T-cell (primary cell): ENCODE measurements at places on chromosomes 6 and 20. TPM values are rescaled to one million over a fixed set of nuclear protein-coding genes. Genes with fewer than 3 reads are reported as not detected.

- no peak for DNase-seq
Observed at GRCh38 chr6:89970609-89971337, 76.5 kb downstream of the GJA10 start.

DNA sequence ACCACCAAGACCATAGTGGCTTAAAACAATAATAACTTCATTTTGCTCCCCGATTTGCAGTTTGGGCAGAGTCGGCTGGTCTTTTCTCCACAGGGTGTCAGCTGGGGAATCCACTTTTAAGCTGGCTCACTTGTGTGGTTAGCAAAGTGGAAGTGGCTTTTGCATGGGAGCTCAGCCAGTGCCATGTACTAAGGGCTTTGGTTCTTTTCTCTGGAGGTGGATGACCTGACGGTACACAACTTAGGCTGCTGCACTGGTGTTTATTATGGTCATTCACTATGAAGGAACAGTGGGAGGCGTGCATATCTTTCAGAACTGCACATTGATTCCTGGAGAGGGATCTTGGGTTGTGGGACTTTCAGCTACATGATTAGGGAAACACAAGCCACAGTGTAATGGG is 141.0 kb downstream of the OR2B2 start:
- no peak for DNase-seq

- DNase-seq, result no peak
Observed at GRCh38 chr6:126955621-126956020, 162.8 kb upstream of the RSPO3 start.

DNA sequence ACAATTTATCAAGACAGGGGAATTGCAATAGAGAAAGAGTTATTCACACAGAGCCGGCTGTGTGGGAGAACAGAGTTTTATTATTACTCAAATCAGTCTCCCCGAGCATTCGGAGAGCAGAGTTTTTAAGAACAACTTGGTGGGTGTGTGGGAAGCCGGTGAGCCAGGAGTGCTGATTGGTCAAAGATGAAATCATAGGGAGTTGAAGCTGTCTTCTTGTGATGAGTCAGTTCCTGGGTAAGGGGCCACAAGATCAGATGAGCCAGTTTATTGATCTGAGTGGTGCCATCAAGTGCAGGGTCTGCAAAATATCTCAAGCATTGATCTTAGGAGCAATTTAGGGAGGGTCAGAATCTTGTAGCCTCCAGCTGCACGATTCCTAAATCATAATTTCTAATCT is 50.0 kb upstream of the ECI2 start:
- DNase-seq, result no peak

GRCh38 chr6:169302255-169302654 is 48.6 kb upstream of the THBS2 start:
- no peak for DNase-seq

GRCh38 chr6:115467726-115468125 is 593.0 kb downstream of the FRK start:
- DNase-seq, result no peak

- DNase-seq, result no peak
Observed at GRCh38 chr6:158329531-158329930, 17.3 kb downstream of the TULP4 start.

- DNase-seq, result no peak
Observed at GRCh38 chr6:73006146-73006545, 219.2 kb downstream of the KHDC1L start.

DNA sequence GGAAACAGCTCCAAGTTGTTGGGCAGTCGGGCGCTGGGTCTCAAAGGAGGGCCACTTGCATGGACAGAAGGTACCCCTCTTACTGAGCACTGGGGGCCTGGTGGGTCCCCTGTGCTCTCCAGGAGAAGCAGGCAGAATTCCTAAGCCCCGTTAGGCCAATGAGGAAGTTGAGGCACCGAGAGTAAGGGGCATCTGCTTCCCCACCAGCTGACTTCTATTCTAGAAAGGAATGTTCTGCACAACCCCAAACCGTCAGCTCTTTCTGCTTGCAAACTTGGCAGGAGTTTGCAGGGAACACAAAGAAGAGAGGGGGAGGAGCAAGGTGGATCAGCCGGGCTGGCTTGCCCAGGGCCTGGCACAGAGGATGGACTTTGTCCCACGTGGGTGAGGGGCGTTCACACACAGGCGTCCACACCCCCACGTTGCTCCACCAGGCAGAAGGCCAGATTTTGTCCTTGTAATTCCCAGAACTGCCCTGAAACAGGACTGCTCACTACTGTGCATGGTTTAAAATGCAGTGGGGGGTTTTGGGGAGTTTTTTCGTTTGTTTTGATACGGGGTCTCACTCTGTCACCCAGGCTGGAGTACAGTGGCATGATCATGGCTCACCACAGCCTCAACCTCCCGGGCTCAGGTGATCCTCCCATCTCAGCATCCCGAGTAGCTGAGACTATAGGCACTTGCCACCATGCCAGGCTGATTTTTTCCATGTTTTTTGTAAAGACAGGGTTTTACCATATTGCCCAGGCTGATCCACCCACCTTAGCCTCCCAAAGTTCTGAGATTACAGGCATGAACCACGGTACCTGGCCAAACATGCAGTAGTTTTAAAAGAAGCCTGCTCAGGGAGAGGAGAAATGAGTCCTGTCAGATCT is 93.3 kb downstream of the SNX5 start:
- DNase-seq, result no peak

- DNase-seq, result no peak
Observed at GRCh38 chr20:17407550-17407949, 123.6 kb downstream of the BFSP1 start.

DNA sequence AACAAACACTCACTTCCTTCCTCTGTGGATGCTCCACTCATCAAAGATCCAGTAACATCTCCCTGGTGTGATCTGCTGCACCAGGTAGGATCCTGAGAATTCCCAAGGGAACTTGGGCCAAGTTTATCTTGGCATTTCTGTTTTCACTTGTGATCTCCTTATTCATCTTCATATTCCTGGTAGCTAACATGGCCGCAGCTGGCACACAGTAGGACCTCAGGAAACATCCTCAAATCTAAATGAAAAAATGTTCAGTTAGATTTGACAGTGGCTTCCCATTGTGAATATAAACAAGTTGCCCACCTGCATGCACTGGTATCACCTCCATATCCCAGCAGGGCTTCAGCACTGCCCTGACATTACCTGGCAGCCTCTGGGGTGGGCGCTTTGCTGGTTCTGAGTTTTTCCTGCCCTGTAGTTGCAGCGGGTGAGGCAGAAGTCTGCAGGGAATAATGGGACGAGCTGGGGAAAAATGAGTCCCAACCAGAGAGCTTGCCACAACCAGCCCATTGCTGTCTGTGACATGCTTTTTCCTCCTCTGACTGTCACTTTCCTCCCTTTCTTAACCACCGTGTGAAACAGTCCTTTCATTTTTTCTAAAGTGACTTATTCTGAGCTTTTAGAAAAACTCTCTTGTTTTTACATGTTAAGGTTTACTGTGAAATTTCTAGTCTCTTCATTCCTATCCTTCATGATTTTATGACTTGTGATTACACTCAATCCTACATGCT is 9.4 kb upstream of the DSTN start:
- DNase-seq, result no peak

DNA sequence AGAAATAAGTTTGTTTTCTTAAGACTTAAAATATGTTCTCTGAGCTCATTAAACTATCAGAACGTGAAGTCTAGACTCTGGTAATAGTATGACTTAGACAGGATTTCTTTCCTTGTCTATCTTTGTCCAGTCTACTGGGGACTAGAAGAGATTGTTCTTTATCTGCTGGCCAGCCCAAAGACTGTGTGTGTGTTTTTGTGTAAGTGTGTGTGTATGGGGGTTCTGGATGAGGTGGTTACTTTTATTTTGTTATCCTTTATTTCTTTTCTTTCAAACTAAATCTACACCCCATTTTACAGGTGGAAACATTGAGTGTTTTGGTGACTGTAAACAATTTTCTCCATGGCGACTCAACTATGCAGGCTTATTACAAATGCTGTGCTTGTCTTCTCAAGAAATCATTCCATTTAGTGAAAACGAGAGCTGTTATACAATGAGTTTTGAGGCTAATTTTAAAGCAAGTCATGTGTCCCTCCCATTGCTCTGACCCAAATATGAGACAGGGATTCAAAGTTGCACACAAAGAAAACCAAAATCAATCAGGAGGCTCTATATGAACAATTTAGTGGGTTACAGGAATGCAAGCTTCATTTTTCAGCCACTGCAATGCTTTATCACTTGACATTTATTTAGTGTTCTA is 97.6 kb downstream of the ELOVL5 start:
- no peak for DNase-seq

Gene PGBD1
- total RNA-seq, result 2.0 TPM

Gene SPATA25
- 3.6 TPM for total RNA-seq

Gene NOX3
- not detected for total RNA-seq

Gene TREML2
- 5.8 TPM for total RNA-seq

Gene MCM8
- 7.3 TPM for total RNA-seq

Gene PRDM13
- not detected for total RNA-seq

Gene LY6G6D
- not detected for total RNA-seq

Gene STMND1
- total RNA-seq, result not detected

Gene SIRPB2
- total RNA-seq, result not detected

Gene EFCAB8
- 1.3 TPM for total RNA-seq

Gene NKX2-2
- not detected for total RNA-seq

Gene TMEM242
- total RNA-seq, result 12.6 TPM

Gene PTCRA
- total RNA-seq, result not detected

Gene STX11
- 10.7 TPM for total RNA-seq

Gene HNF4A
- not detected for total RNA-seq

Gene ABCC10
- 60.3 TPM for total RNA-seq

Gene GSTA3
- total RNA-seq, result not detected

Gene WFDC12
- total RNA-seq, result not detected
